IMR-90 (cell line): ENCODE measurements at places on chromosomes 6 and 20.

- DNase-seq, result no peak
Observed at GRCh38 chr6:11730641-11731040, 48.0 kb downstream of the ADTRP start.

DNA sequence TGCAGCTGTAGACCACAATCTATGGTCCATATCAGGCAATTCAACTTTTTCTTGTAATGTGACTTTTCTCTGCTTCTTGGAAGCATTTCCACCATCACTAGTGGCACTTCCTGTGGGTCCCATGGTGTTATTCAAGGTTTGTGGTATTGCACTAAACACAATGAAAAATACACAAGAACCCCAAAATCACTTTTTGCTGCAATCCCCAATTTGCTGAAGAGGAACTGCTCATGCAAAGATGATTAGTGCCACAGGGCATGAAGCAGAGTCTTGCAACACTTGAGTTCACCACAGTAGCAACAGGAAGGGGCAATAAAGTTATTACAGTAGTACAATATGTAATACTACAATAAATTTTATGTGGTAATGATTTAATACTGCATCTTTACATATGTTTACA is 16.8 kb upstream of the TAAR1 start:
- no peak for DNase-seq

DNA sequence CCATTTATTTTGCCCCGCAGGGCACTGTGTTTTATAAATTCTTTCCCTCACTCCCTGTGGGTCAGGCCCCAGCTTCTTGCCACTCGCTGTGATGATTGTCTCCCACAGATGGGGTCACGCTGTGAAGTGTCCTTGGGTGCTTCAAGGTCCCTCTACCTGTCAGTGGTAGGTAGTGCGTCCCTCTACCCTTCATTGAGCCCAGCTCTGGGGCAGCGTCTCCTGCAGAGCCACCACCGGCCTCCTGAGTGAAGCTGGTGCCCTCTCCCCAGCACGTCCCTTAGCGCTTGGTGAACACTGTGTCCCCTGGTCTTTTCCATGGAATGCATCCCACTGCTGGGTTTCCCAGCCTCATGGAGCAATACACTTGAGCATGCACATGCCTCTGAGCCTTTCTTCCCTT is 108.2 kb downstream of the NRN1 start:
- no peak for DNase-seq

- no peak for DNase-seq
Observed at GRCh38 chr20:43238833-43239232, 49.1 kb upstream of the PTPRT start.

DNA sequence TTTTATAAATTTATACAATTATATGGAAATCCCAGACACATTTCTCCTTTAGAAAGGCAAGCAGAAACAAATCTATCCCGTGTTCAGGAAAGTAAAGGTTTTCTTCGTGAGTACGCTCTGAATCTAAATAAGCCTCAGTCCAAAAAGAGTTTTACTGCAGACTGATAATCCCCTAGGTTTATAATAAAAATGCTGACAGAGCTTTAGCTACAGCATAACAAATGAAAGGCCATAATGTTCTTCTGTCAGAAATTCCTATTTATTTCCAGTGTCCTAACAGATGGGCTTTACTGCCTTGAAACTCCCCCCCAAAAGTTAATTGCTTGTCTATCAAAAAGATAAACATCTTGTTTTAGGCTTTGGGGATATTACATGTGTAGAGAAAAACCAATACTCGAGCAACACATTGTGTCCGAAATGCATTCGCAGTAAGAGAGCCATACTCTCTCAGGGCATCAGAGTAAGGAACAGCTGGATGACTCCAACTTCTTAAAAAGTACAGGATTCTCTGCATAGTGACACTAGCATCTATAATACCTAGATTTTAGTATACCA is 109.0 kb downstream of the PRKN start:
- no peak for DNase-seq

GRCh38 chr20:47346172-47346571 is 10.3 kb downstream of the ZMYND8 start:
- DNase-seq, result no peak

- DNase-seq, result peak; percentile 9
Observed at GRCh38 chr6:27617700-27618689, 145.1 kb upstream of the ZNF184 start.

DNA sequence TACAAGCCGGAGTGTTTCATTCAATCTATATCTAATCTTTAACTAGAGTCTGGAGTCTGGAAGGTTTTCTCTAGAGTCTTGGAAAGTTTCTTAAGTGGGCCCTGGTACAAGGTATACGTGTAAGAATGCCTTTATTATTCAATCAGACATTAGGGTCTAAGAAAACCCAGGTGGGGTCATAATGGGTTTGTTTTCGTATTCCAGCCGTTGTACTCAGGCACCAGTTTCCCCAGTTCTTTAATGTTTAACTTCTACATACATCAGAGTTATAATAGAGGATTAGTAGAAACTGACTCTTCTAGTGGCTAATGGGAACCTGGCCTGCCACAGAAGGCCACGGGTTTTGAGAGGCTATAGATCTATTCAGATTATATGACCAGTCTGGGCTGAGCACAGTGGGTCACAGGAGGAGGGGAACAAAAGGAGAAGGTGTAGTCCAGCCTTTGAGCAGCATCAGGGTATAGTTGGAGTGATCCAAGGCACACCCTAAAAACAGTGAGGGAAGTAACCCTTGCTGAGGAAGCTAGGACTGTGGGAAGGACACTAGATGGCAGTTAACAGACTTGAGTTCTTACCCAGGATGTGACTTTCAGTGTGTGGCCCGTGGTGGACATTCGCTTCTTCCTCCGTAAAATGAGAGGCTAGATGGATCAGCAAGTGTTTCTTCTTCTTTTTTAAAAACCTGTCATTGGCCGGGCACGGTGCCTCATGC is 15.5 kb downstream of the FAM83B start:
- no peak for DNase-seq

DNA sequence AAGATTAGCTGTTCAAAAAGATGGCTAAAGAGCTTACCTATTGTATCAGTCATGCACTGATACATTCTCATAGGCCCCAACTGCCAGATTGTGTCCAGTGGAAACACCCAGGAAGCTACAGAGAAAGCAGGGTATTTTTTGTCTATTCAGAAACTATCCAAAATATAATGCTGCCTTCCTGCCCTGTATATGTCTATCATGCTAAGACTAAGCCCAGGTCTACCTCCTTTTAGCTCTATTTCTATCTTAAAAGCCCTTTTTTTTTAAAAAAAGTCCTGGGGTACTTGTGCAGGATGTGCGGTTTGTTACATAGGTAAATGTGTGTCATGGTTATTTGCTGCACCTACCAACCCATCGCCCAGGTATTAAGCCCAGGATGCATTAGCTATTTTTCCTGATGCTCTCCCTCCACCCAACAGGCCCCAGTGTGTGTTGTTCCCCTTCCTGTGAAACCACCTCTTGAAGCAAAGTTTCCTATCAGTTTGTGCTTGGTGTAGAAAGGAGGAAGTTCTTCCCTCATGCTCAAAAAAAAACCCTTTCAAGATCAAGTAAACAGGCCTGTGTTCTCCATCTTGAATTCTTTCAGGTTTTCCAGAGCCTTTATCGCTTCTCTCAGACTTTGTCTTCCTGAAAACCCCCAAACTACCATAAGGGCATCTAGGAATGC is 514 bp downstream of the DEFB129 start:
- DNase-seq, result no peak

- no peak for DNase-seq
Observed at GRCh38 chr6:161198783-161199460, 74.9 kb downstream of the AGPAT4 start.

- peak; percentile 58 for DNase-seq
Observed at GRCh38 chr20:46928580-46929132, 34.0 kb downstream of the EYA2 start.

DNA sequence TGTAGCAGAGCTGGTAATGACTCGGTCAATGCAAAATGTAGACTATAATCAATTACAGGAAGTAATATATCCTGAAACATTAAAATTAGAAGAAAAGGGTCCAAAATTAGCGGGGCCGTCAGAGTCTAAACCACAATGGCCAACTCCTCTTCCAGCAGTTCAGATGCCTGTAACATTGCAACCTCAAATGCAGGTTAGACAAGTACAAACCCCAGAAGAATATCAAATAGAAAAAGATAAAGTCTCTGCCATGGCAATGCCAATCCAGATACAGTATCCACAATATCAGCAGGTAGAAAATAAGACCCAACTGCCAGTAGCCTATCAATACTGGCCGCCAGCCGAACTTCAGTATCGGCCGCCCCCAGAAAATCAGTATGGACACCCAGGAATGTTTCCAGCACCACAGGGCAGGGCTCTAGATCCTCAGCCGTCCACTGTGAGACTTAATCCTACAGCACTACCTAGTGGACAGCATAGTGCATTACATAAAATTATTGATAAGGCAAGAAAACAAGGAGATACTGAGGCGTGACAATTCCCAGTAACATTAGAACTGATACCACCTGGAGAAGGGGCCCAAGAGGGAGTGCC is 158.4 kb downstream of the GPX5 start:
- DNase-seq, result peak; percentile 34

DNA sequence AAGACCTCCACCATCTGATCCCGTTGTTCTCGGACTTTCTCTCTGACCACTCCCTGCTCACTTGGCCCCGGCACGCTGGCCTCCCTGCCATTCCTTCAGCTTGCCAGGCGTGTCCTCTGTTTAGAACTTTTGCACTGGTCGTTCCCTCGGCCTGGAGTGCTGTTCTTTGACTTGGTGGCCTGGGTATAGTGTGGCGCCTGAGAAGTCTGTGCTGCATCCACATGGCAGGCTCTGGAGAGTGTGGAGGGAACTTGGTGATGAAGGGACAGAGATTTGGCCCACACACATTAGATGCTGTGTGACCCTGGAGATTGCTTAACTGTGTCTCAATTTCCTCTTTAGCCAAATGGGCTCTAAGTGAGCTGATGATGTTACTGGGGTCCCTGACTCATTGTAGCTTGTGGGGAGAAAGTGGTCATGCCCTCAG is 13.0 kb upstream of the TGM2 start:
- DNase-seq, result peak; percentile 38

DNA sequence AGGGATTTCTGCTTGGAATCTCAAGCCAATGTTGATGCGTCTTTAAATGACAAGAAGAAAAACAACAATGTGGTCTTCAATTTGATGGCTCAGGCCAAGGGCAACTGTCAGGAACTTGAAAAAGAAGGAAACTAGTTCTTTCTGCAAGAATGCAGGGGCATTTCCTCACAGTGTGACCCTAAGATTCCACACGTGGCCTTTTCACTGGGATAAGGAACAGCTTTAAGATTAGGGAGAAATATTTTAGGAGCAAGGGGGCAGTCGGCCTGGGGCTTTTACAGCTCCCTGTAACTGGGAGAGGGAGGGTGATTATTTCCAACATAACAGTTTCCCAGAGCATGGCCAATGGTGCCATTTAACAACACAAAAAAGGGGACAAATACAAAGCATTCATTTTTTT is 39.4 kb upstream of the MRPS10 start:
- DNase-seq, result no peak

- DNase-seq, result no peak
Observed at GRCh38 chr20:47293631-47294030, 62.9 kb downstream of the ZMYND8 start.

GRCh38 chr6:117906507-117906957 is 532 bp upstream of the SLC35F1 start:
- DNase-seq, result peak; percentile 1

DNA sequence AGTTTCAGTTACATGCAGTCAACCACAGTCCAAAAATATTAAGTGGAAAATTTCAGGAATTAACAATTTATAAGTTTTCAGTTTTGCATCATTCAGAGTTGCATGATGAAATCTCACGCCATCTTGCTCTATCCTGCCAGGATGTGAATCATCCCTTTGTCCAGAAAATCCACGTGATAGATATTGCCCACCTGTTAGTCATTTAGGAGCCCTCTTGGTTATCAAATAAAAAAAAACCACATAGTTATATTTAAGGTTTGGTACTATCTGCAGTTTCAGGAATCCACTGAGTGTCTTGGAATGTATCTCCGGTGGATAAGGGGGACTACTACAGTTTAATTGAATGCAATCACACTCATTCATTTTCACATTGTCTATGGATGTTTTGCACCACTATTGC is 1249.0 kb upstream of the CITED2 start:
- peak; percentile 93 for DNase-seq

- peak; percentile 65 for DNase-seq
Observed at GRCh38 chr6:169163411-169163901, 90.2 kb downstream of the THBS2 start.

DNA sequence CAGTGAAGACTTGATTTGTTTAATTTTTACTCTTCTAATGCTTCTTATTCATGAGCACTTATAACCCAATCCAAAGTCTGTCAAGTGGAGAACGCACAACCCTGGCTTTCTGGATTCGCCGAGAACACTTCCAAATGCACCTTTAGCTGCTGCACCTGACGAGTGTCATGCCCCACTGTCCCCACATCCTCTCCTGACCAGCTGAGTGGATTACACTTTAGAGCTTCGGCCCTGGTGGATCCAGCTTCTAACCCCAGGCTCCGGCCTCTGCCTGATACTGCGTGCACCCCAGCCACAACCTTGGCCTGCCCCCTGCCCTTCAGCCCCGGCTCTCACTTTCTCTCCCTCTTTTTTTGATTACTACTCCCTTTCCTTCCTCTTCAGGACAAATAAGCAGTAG is 258.8 kb downstream of the TMEM242 start:
- DNase-seq, result no peak

DNA sequence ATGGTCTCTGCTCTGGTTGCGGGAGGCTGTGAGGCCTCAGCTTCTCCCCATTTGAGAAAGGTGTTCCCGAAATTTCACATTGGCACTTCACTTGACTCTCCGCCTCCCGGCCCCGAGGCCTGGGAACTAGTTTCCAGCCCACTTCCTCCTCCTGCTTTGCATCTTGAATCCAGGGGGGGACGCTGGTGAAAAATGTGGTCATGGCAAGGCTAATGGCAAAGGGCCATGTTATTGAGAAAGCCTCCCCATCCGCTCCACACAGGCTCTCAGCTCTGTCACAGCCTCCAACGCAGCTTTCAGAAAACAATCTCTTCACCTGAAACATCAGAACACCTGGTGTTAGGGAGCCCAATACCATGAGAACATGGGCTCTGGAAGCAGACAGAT is 5.6 kb downstream of the PLAGL2 start:
- no peak for DNase-seq

GRCh38 chr6:154596009-154596408 is 85.5 kb upstream of the CNKSR3 start:
- DNase-seq, result no peak

DNA sequence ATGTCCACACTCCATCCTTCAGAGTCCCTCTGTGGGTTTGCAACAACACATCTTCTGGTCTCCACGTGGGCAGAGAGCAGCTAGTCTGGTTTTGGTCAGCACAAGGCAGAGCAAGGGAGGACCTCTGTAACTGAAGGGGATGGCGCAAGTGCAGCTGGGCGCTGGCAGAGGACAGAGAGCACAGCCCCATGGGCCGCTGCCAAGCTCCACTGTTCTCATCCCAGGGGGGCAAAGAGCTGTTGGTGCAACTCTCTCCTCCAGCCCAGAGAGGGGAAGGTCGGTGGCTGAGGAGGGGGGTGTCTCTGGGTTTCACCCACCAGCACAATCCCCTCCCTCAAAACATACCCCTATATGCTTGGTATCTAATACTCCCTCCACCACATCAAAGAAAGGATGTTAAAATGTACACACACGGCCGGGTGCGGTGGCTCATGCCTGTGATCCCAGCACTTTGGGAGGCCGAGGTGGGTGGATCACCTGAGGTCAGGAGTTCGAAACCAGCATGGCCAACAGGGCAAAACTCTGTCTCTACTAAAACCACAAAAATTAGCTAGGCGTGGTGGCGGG is 9.1 kb downstream of the ATP9A start:
- DNase-seq, result no peak

GRCh38 chr6:107419733-107420132 is 39.6 kb downstream of the PDSS2 start:
- no peak for DNase-seq

- no peak for DNase-seq
Observed at GRCh38 chr20:20317621-20318364, 50.1 kb upstream of the INSM1 start.

- DNase-seq, result peak; percentile 41
Observed at GRCh38 chr6:113684382-113684901, 172.7 kb upstream of the MARCKS start.
